ENCODE measurements at places on chromosomes 7 and 10.

GRCh38 chr10:624312-624604, 65.2 kb downstream of the DIP2C start:
- DNase-seq, result no peak

DNA sequence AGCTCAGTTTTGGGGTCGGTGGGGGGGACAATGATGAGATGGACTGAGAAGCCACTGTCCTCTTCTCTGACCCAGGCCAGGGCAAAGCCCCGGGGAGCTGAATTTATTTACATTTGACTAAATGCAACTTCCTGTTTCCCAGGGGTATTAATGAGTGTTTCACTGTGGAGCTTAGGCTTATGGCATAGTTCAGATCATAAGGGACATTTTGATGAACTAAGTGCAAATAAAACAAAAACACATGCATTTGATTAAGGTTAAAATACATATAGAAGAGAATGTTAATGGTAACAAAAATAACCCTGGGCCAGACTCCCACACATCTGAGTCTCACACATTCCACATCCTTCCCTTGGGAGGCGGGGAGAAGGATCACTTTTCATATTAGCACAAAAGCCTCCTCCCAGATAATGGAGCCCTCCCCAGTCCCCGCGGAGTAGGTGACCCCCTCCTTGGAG, 320.6 kb downstream of the FRMD4A start:
- no peak for DNase-seq

- DNase-seq, result no peak
Observed at GRCh38 chr10:48284002-48284546, 9.6 kb upstream of the FRMPD2 start.

DNA sequence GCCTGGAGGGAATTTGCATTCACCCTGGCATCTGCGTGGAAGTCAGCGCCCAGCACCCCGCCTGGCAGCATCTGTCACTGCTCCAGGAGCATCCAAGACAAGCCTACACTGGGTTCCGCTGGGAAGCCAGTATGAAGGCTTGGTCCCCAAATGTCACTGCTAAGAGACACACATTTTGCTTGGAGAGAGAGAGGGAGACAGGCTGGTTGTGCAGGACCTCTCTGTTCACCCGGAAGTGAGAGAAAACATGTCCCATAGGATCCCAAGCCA, 119.5 kb downstream of the SEC23IP start:
- DNase-seq, result no peak

- DNase-seq, result no peak
Observed at GRCh38 chr10:78556705-78557432, 511.9 kb upstream of the ZMIZ1 start.

GRCh38 chr7:3356173-3356572, 55.1 kb downstream of the SDK1 start:
- no peak for DNase-seq

DNA sequence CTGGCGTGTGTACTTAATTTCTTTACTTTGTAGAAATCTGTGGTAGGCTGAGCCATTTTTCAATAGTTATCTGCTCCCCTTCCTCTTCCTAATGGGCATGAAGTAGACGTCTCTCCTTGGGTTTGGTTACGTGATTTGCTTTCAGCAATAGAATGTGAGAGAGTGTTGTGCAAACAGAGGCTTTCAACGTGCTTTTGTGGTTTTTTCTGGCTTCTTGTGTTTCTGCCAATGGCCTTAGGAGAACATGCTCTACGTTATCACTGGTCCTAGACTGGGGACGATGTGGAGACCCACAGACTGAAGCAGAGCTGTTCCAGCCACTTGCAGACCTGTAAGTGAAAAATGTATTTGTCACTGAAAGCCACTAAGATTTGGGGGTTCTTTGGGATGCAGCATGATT, 107.2 kb upstream of the NPTX2 start:
- no peak for DNase-seq

- DNase-seq, result no peak
Observed at GRCh38 chr7:78690174-78690573, 763.3 kb downstream of the MAGI2 start.

GRCh38 chr7:33596686-33597085, 308.7 kb upstream of the BMPER start:
- no peak for DNase-seq

DNA sequence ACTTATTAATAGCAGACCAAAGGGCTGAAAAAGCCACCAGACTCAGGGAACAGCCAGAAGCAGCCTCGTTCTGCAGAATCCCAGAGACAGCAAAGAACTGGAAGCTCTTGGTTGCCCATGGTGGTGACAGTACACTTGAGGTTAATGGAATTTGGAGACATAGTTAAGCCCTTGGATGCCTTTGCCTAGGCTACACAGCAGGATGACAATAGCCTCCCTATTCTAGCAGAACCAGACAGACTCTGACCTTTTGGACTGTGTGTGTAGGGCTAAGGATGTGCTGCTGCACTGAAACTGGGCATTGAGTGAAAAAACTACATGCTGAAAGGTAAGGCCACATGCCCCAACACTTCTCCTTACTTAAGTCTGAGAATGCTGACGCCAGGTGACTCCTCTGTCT, 22.7 kb downstream of the OTUD1 start:
- DNase-seq, result no peak

GRCh38 chr10:72073708-72074573, 14.4 kb downstream of the SPOCK2 start:
- no peak for DNase-seq

- peak; percentile 62 for DNase-seq
Observed at GRCh38 chr7:70419526-70420380, 712.2 kb upstream of the GALNT17 start.

DNA sequence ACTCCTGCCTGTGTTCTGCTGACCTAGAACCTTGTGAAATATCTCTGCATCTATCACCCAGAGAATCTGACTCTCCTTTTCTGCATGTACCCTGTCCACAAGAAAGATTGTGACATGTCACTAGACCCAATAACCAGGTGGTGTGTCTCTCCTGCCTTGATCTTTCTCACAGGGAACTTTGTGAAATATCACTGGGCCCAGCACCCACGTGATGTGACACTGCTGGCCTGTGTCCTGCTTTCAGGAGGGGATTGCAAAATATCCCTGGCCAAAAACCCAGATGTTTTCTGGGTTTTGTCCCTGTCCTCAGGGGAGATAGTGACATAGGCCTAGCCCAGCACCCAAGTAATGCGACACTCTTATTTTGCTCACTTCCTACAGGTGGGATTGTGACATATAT, 10.1 kb upstream of the ZNF107 start:
- DNase-seq, result no peak

GRCh38 chr10:124646483-124647352, 97.5 kb downstream of the FAM53B start:
- DNase-seq, result no peak

- no peak for DNase-seq
Observed at GRCh38 chr10:44574596-44575480, 189.9 kb upstream of the CXCL12 start.

GRCh38 chr10:70513848-70514309, 35.3 kb downstream of the PALD1 start:
- no peak for DNase-seq

GRCh38 chr7:95491634-95492314, 6.0 kb downstream of the ASB4 start:
- DNase-seq, result peak; percentile 60

DNA sequence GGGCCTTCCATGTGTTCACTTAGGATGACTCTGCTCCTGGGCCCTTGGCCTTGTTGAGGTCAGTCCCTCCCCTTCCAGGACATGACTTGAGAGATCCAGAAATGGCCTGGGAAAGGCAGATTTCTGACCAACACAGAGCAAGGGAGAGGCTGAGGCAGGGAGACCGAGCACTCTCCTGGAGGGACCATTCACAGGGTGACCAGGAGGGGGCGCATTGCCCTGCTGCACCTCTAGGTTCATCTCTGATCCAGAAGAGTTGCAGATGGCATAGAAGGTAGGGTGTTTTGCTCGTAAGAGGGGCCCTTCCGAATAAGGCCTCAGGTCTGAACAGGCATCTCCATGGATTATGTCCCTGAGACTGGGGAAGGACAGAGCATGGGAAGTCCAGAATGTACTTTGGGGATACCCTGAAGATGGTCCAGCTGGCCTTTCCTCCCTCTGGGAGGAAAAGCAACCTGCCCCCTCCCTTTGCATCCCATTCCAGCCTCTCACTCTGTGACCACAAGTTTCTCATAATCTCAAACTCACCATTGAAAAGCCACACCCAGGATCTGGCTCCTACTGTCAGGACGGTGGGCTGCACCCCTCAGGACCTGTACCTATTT, 6.6 kb downstream of the DMBT1 start:
- no peak for DNase-seq

GRCh38 chr7:149625340-149625946, 127.8 kb upstream of the ZNF746 start:
- no peak for DNase-seq

DNA sequence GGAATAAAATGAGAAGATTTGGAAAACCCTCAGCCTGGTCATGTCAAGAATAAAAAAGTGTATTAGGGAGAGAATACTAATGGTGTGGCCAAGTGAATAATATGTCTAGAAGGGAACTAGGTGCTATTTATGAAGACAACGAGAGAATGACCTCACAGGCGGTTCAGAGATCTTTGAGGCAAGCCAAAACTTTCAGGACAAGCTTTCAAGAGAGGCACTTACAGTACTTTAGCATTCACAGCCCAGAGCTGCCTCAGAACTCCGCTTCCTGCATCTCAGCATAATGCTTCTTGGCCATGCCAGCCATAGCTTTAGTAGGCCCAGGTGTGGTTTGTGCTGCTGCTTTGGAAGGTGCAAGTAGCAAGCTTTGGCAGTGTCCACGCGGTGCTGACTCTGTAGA, 37.2 kb upstream of the CCDC7 start:
- DNase-seq, result no peak

DNA sequence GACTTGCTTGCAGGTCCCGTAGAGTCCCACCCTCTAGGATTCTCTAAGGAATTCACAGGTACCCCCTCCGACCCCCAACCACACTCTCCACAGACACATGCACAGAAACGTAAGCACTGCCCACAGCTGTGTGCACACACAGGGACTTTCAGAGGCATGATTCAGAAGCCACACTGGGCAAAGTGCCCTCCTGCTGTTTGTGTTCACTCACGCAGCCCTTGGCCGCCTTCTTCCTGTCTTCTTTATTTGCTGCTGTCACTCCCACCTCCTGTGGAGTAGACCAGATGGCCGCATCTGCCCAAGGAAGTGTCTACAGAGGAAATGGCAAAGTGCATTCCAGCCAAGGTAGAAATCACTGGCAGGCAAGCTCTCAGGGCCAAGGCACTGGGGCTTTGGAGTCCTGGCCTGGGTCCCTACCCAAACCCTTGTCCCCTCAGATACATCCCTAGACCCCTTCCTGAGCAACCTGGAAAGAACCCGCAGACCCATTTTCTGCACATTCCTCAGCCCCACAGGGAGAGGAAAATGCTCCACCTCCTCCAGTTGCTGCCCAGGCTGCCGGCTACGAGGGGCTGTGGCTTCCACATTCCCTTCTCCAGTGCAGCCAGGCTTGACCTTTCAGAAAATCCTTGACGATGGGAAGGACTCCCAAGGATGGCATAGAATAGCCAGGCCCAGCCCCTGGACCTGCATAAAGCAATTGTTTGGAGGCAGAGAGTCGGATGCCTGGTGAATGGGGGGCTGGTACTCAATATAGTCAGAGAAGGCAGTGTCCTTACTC, 21.6 kb upstream of the GIMAP8 start:
- DNase-seq, result no peak

DNA sequence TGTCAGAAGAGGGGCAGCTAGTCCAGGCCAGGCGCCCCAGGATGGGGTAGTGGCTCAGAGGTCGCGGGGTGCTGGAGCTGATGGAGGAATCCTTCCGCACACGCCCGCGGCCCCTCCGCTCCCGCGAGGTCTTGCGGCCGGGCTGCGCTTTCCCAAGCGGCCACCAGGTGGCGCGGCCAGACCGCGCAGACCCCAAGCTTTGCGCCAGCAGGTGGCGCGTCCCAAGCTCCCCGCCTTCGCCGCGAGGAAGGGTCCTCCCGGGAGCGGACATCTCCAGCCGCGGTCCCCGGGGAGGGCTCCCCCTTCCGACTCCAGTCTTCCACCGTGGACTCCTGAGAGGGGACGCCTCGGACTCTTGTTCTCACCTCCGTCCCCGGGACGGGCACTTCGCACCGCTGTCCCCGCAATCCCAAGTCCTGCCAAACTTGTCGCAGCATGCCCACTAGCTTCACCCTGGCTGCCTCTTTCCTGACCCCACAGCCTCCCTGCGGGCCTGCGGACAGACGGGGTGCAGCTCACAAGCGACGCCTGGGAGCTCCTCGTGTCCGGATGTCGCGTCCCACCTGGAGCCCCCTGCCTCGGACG, 19.4 kb downstream of the KCNK18 start:
- peak; percentile 60 for DNase-seq
